ENCODE measurements at places on chromosomes 12 and 14.

GRCh38 chr14:44712024-44712815 lies 205.1 kb upstream of the FSCB start:
- DNase-seq = no peak

DNA sequence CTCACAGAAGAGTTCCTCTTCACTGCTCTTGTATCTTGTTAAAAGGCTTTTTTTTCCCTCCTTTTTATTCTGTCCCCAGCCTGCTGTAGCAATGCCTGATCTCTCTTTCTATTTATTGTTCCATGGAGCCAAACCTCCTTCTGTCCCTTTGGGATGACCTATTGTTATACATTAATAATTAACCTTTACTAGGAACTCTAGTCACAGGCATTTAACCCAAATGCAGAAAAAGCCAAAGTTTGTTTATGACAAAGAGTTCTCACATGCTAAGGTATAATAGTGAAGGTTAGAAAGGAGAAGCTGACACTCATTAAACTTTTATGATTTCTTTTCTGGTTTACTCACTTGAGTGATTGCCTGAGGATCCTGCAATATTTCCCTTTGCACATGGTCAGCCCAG lies 535.8 kb downstream of the NRXN3 start:
- DNase-seq = no peak

GRCh38 chr14:87185961-87186560 lies 806.9 kb downstream of the GALC start:
- DNase-seq = no peak

DNA sequence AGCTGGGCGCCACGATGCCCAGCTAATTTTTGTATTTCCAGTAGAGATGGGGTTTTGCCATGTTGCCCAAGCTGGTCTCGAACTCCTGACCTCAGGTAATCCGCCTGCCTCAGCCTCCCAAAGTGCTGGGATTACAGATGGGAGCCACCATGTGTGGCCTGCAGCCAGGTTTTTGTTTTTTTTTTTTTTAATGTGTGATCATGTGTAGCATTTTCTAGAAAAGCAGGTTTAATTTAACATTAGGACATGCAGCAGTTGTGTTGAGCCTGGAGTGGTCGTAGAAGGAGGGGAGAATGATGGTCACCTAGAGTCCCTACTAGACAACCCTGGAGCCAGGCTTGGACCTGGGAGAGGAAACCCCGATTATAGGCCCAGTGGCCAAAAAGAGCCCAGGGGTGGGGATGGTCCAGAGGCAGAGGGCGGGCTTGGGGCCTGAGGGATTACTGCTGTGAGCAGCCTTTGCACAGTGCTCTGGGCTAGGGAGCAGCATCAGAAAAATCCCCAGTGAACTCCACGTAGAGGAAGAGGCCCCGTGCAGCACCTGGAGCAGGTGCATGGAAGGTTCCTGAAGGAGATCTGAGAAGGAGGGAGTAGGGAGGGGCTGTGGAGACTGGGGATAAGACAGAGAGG lies 13.6 kb downstream of the DLK1 start:
- DNase-seq = no peak

DNA sequence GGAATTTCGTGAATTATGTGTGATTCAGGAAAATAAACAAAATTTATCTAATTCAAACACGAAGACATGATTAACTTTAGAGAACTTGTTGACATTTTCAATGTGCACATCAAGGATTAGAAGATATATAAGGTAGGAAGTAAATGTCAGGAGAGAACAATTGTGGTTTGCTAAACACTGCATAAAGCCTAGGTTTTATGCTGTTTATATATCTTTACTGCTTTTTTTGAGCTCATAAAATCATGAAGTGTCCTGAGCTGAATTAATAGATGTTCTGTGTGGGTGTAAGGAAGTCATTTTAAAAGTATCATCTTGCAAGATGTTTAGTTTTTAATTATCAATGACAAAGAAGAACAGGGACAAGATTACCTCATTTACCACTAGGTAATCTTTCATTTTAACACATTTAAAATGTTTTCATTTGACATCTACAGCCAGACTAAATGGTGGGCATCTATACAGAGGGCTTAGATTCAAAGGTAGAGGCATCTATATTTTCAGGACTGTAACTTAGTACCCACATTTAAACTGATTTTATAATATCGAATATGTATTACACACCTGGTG lies 382.8 kb downstream of the ADAMTS20 start:
- DNase-seq = no peak

DNA sequence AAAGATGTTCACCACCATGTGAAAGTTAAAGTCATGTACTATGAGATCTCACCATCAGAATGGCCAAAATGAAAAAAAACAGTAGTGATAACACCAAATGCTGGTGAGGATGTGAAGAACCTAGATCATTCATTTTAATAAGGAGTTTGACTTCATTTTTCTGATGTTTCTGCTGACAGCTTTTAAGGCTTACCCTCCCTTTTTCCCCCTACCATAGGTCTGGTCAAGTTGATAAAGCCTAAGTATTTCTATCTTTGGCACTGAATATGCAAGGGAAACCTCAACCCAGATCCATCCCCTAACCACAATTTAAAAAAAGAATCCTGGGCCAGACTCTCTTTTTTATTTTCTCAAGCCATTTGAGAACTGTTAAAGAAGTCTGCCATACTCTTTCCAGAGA lies 689.6 kb upstream of the FOXG1 start:
- DNase-seq = no peak

- no peak for DNase-seq
Measured at GRCh38 chr12:62731055-62731820, 203.7 kb downstream of the PPM1H start.

DNA sequence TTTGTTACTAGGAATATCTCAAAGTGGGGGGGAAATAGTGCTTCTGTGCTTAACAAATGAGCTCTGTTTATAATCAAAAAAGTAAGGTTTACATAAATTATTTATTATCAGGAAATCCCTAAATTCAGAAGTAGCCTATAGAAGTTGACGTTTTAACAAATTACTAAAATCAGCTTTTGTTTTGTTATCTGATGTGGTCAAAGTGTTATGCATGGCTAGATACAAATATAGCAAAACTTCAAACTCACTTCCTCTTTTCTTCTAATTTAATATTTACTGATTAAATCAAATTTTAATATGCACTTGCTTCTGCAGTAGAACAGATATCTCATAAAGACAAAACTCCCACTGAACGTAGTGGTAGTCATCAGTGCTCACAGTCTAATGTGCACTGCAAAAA lies 47.5 kb downstream of the GARIN6 start:
- DNase-seq = no peak

DNA sequence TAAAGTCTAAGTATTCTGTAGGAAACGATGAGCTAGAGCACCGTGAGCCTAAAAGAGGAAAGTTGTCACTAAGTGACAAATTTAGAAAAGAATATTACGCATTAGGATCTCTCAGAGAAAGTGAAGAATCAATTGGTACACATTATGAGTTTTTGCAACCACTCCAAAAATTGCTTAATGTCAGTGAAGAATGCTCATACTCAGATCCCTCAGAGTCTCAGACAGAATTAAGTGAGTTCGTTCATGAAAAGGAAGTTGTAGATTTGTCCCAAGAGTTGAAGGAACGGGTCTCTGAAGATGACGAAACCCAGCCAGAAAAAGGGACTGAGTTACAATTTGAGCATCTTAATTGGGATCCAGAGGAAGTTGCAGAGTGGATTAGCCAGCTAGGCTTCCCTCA lies 1.5 kb downstream of the SAMD15 start:
- DNase-seq = no peak

GRCh38 chr14:20278414-20278813 lies 27.3 kb downstream of the TTC5 start:
- DNase-seq = no peak

- DNase-seq = no peak
Measured at GRCh38 chr14:99236386-99237138, 35.4 kb downstream of the BCL11B start.

DNA sequence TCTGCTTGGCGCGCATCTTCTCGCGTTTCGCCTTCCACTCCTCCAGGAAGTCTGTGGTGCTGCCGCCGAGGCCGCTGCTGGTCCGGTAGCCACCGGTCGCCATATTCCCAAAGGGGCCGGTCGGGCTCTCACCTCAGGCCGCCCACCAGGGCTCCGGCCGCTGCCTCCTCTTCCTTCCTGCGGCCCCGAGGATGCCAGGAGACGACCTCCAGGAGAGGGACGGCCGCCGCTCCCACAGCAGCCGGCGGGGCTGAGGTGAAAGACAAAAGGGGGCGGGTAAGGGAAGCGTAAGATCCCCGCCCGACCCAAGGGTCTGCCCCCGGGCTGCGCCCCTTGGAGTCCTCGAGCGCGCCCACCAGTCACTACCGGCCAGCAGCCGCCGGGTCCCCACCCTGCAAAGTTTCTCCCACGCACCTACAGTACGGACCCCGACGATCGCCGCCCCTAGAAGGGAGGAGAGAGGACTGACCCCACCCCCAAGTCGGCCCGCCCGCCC lies 574 bp downstream of the PAWR start:
- DNase-seq = no peak

GRCh38 chr12:118098911-118099671 lies 4.7 kb downstream of the VSIG10 start:
- no peak for DNase-seq

DNA sequence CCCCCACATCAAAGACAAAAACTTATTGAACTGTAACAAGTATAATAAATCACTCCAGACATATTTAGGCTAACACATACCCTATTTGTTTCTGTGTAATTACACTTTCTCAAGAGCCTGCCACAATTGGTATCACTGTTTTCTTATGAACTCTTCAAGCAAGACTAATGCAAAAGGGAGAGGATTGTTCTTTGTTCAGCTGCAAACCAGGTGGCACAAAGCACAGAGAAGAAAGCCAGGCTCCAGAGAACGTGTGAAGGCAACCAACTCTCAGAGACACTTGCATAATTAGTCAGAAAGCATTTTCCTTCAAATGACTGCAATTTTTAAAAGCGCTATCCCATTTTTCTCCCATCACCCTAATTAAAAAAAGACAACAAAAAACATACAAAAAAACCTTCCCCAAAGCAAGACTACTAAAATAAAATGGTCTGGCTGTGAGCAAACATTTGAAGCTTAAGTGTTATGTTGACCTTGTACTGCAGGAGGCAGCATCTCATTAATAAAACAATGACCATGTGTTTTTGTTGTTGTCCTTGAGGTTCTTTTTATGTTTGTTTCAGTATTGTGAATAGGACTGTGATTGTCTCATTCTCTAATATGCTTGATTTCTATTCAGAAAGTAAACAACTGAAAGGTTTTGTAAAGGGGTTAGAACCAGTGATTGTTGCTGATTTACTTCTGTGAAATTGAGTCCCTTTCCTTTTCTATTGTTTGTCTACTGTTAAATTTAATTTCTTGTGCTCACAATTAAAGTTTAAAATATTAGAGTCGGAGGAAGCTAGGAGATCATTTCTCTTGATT lies 452.7 kb upstream of the PDE3A start:
- DNase-seq = peak; percentile 69

DNA sequence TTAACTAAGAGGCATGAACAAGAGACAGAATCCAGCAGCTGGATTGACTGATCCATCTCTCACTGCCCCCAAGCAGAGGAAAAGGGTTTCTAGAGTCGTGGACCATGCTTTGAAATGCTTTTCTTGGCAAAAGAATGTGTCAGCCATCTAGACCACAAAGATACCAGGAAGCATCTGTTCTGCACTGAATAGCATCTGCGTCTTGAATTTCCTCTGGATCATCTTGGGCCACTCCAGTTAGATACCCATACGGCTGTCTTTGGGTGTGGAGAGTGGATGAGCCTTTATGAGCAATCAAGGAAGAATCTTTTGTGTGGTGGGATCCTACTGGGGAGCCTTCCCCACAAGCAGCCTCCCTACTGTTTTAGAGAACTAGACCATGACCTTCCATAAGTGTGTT lies 16.0 kb upstream of the RFX4 start:
- no peak for DNase-seq

DNA sequence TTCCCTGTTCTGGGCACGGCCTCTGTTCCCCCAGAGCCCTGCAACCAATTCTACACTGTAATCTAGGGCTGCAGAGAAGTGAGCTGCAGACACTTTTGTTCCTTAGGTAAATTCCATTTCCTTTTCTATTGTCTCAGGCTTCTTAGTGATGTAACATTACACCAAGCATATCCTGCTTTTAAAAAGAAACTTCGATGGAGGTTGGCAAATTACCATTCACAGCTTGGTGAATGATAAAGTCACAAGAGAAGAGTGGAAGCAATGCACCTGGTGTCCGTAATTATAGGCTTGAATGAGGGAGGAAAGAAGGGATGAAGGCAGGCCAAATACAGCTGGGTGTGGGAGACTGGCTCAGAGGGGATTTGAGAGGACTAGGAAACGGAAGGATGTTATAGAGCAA lies 68.6 kb downstream of the PPM1A start:
- DNase-seq = no peak

DNA sequence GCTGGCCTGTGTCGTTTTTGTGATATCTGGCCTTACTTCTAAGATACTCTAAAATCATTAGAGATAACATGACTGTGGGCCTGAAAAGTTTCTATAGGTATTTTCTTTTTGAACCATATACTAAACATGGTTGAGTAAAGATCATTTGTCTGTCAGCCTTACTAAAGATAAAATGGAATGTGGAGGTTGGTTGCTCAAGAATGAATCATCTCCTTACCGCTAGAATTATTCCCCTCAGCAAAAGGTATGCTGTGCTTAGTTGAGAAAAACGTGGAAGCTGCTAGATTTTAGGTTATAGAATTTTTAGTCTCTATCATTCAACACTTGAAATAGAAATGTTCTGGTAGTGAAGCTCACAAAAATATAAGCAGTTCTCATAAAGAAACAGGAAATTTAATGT lies 407.3 kb downstream of the AEBP2 start:
- DNase-seq = no peak

GRCh38 chr12:57090924-57091637 lies 2.2 kb downstream of the NAB2 start:
- DNase-seq = peak; percentile 61

Data from pons (tissue), 1 donor.